Placental pericyte (primary cell): ENCODE measurements at places on chromosomes 1 and 21. TPM values are rescaled to one million over a fixed set of nuclear protein-coding genes. Genes with fewer than 3 reads are reported as not detected.

PGLYRP4 gene
- not detected in 2 replicates for total RNA-seq

SGIP1 gene
- total RNA-seq: 53.4 and 108 TPM in 2 replicates

NEK2 gene
- 0.44 and 36.2 TPM in 2 replicates for total RNA-seq

HLX gene
- 8.2 and 18.2 TPM in 2 replicates for total RNA-seq
